ENCODE measurements at places on chromosomes 2 and 18.

- DNase-seq = no peak
These were observed 68.1 kb upstream of the STK39 start for GRCh38 chr2:168315331-168316072.

DNA sequence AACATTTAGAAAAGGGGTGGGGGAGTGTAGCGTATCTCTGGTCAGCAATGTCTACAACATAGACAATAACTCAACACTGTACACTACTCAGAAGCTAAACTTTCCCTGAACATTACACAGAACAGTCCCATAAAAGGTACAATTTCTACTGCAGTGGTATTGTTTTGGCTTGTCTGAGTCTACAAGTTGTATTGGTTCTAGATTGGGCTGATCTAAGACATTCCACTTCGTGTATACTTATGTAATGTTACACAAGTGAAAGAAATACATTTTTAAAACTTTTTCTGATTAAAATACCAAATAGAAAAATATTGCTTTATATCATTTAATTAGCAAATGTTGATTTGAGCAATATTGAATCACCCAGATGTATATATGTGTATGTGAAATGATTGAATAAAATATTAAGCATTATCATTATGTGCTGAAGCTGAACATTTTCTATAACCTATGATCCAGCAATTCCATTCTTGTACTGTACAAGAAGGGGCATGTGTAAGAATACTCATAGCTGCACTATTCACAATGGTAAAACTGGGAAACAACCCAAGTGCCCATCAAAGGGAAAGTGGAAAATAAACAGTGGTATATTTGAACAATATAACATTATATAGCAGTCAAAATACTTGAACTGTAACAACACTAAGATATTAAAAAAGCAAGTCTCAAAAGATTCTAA lies 52.4 kb downstream of the VSNL1 start:
- DNase-seq = no peak

GRCh38 chr2:120964819-120965218 lies 229.2 kb downstream of the GLI2 start:
- no peak for DNase-seq

- DNase-seq = no peak
These were observed 24.4 kb downstream of the ADRA2B start for GRCh38 chr2:96091711-96092572.

DNA sequence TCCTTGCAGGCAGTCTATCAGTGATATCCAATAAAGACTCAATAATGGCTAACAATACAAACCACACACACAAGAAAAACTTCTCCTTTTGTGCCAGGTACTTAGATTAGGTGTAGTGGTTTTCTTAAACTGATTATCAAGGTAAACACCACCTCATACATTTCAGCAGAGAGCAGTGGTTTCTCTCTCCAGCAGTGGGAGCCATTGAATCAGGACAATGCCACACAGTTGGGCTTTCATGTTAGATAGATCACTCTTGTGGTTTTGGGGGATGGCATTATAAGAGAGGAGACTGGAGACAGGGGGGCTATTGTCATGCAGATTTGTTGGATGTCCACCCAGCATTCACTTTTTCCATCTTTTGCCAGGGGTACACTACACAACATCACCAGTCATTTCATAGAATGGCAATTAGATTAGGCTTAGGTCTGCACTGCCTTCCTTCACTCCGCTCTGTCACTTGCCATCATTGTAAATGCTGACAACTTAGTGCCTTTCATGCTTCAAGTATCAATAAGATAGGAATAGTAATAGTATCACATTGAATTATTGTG lies 13.6 kb upstream of the IRS1 start:
- no peak for DNase-seq

DNA sequence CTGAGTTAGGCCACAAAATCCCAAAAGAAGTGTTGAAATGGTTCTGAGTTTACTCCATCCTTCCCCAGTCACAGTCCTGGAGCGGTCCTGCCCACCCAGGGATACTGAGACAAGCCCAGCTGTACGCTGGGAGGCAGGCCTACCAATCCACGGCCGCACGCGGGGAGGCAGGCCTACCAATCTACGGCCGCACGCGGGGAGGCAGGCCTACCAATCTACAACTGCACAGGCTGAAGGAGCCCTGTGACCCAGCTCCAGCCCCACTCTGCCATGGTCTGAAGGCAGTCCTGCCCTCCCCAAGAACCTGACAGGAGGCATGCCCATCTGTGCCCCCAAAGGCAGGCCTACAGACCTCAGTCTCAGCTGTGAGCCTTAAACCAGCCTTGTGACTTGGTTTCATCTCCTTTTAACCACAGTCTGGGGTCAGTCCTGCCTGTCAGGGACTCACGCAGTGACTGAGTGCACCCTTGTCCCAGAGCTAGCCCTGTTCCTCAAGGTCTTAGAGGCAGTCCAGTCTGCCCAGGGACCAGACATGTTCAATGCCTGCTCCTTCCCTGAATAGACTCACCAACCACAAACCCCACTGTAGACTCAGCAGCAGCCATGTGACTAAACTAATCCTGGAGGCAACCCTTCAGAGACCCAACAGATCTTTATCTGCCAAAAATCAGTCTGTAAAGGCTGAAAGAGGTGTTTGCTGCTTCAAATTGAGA lies 36.8 kb downstream of the GPC1 start:
- no peak for DNase-seq

DNA sequence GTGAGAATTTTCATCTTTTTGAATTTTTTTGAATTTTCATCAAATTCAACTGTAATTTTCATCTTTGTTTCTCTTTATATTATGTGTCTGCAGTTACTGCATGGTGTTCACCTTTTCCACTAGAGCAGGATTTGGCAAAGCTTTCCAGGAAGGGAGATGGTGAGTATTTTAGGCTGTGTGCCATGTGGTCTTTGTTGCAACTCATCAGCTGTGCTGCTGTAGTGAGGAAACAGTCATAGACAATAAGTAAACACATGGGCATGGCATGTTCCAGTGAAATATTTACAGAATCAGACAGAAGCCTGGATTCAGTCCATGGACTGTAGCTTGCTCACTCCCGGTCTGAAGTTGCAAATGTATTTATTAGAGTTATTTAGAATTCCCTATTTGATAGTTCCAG lies 120.4 kb downstream of the DCDC2C start:
- DNase-seq = no peak

- DNase-seq = no peak
These were observed 79.2 kb downstream of the LAMA1 start for GRCh38 chr18:7038330-7038851.

DNA sequence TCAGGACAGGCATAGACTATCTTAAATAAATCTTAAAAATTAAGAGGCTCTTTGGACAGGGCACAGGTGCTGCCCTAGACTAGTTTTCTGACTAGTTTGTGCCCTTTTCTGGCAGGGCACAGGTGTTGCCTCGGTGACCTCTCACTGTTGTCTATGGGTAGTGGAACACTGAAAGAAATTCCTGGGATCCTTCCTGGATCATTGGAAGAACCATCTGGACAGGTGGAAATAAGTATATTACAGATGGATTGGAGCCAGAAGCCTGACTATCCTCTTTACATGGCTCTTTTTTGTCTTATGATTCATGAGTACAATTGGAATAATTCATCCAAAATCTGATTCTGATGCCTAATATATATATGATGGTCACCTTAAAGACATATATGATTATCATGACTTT lies 286.6 kb downstream of the RIT2 start:
- no peak for DNase-seq

DNA sequence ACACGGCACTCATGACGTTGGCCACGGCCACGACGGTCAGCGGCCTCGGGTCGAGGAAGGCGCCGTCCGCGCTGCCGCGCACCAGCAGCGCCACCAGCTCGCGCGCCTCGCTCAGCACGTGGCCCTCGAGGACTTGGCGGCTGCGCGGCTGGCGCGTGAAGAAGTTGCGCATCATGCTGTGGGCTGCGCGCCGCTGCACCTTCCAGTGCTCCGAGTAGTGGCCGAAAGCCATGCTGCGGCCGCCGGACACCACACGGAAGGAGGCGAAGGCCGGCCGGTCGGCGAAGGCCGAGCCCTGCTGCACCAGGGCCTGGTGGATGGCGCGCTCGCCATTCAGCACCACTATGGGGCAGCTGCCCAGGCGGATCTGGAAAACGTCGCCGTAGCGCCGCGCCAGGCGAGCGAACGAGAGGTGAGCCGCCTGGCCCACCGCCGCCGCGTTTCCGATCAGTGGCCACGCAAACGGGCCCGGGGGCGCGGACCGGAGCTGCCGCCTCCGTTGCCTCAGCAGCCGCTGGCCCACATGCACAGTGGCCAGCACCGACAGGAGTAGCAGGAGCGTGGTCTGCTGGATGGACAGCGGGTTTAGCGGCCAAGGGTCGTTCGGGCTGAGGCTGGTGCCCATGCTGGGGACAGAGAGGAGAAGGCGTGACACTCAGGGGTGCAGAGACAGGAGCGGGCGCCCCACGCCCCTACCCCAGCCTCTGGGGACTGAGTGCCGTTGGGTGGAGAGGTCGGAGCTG lies 1.0 kb downstream of the CYP1B1 start:
- no peak for DNase-seq
